Glomerular endothelial cell (primary cell): ENCODE measurements at places on chromosomes 11 and 22. TPM values are rescaled to one million over a fixed set of nuclear protein-coding genes. Genes with fewer than 3 reads are reported as not detected.

DNA sequence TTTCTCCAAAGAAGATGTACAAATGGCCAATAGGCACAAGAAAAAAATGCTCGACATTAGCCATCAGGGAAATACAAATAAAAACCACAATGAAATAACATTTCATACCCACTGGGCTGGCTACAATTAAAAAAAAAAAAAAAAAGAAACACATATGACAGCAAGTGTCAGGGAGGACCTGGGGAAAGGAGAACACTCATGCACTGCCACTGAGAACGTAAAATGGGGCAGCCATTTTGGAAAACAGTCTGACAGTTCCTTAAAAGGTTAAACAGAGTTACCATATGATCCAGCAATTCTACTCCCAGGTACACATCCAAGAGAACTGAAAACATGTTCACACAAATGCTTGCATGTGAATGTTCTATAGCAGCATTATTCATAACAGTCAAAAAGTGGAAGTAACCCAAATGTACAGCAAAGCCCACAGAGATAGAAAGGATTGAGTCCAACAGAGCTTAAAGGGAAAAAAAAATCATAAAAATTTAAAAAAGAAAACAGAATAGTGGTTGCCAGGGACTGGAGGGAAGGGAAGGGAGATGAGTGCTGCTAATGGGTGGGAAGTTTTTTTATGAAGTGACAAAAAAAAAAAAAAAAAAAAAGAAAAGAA is 48.4 kb upstream of the CYP2D6 start:
- DNase-seq, result no peak

DNA sequence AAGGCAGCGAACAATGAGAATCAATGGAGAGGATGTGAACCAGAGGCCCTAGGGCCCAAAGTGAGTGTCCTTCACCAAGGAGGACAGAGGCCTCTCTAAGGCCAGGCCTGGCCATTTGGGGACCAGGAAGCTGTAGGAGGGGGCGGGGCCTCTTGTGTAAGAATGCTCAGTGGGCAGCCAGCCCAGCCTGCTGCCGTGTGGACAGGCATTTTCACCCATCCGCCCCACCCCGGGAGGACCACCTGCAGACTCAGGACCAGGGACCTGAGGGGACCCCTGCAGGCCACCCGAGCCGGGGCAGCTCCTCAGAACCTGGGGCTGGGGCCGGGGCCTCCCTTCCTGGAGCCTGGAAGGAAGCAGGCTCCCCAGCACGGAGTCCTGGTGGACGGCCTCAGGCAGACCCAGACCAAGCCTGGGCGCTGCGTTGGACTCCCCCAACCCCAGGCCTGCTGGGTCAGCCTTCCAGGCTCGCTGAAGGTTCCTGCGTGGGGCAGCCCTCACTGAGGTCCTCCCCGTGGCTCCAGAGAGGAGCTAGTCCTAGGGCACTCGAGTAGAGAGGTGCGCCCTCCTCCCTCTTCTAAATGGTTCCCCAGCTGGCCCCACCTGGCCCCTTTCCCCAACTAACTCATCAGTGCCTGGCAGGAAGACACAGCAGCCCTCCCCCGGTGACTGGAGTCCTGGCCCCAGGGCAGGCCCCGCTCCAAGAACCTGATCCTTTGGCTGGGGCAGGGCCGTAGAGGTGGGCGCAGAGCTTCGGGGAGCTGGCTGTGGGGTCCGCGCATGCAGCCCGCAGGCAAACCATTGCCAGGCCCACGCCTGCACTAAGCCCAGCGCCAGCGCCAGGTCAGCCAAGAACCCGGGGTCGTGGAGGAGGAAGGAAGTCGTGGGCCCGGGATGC is 1.5 kb upstream of the TRABD start:
- DNase-seq, result no peak

DNA sequence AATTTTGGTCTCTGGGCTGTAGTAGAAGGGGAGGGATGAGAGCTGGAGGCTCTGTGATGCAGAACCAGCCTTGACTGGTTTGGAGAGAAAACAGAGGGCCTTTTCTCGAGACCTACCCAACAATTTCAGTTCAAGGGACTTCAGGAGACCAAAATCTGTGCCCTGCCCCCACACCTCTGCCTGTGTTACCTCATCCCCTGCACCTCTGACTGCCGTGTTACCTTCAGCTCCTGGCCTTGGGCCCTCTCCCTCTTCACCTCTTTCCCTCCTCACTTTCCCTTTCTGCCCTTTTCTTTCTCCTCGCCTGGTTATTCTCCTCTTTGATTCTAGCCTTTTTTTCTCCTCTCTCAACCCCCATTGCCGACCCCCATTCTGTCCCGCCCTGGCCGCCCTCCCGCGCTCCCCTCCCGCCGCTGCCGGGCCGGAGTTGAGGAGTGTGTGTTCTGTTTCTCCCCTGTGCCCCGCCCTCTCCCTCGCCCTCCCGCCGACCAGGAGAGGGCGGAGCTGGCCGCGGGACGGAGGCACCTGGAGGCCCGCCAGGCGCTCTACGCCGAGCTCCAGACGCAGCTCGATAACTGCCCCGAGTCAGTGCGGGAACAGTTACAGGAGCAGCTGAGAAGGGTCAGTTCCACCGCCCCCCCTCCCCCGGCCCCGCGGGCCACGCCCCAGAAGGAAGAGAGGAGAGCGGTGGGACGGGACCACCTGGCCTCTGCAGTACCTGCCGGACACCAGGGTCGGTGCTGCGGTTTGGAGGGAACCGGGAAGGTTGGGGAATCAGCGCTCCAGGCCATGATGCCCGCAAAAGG is 27.2 kb downstream of the PHLDB1 start:
- DNase-seq, result no peak

DNA sequence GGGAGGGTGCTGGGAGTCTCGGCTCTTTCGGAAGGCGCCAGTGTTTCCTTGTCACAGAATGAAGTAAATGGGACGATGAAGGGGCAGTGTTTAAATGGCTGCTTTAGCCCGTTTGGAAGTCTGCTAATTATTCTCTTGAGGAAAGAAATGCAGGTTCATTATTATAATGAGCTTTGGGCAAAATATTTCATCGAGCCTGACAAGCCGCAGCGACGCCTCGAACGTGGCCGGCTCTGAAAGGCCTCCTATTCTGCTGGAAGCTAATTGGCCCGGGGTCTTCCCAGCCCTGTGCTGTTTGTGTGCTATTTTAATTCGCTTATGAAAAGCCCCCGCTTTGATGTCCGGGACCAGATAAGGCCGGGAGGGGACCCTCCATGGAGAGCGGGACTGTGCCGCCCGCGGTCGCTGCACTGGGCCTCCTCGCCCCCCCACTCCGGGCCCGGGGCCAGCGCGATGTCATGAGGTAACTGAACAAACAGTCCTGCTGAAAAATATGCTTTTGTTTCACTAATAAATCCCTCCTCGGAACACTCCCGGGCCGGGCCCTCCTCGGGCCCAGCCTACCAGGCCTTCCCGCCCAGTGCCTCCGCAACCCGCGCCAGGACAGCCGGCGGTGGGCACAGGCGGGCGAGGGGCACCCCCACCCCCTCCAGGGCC is 78.4 kb downstream of the CDKN1C start:
- no peak for DNase-seq

GRCh38 chr11:69088676-69089146 is 40.0 kb downstream of the TPCN2 start:
- DNase-seq, result peak; percentile 20

DNA sequence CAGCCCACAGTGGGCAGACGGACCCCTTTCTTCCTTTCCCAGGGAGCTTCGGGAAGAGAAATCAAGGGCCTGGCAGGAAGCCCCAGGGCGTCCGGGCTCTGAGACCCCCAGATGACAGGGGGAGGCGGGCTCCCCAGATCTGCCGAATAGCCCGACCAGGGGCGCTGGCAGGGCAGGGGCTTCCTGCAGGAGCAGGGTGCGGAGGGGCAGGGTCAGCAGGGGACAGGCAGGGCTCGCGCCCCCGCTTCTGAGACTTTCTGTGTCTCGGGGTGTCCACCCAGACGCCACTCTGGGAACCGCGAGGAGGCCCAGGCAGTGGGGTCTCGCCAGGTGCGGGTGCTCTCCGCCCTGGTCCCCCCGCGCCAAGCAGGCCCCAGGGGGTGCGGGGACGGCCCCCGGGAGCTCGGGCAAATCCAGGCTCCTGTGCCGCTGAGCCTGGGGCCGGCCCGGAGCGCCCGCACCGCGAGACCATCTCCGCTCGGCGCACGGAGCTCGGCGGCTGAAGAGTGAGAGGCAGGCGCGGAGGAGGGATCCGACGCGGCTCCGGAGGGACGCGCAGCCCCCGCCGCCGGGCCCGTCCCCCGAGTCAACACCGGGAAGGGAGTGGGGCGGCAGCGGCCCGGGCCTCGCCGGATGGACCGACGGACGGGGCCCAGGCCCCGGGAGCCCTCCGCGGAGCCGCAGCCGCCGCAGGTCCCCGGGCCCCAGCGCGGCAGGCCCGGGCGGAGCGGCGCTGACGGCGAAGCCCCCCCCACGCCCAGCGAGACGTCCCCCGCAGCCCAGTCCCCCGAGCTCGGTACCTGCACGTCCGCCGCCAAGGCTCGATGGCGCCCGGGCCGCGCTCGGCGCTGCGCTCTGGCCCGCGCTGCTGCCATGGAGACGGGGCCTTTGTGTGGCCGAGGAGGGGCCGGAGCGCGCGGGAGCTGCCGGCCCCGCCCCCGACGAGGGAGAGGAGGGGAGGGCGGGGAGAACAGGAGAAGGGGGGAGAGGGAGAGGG is at the start of gene PLXNB2:
Gene PLXNB2 (minus strand): TSS at position 894 of the 997 bp plus-strand sequence. CDS start 17,062 bp downstream, outside the sequence.
- no peak for DNase-seq

DNA sequence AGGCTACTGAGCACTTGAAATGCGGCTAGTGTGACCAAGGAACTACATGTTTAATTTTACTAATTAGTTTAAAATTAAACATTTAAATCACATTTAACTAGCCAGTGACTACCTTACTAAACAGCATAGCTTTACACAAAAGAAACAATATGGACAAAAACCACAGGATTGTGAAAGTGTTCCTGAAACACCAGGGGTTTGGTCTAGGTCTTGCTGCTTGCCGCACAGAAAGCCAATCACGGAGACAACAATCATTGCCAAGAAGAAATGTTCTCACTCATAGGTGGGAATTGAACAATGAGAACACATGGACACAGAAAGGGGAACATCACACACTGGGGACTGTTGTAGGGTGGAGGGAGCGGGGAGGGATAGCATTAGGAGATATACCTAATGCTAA is 309.5 kb downstream of the C11orf87 start:
- no peak for DNase-seq

DNA sequence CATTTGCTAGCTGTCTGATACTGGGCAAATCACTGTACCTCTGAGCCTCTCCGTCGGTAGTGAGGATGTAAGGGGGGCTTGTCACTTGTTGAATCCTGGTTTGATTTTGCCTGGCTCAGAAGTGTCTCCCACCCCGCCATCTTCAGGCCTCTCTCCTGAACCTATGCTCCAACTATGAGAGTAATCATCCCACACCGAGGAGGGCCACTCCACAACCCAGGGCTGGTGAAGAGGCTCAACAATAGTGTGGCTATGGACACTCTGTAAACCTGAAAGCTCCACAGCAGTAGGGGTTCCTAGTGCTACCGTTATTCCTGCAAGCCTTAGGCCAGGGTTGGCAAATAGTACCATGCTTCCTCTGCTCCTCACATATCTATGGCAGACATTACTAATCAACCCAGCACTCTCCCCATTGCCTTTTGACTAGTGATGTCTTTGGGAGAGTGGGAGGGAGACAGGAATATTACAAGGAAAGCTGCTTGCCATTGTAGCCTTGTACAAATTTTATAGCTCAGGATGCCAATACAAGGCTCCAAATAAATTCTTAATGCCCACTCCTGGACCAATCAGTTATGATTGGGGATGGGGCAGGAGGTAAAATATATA is 134.0 kb upstream of the TEAD1 start:
- no peak for DNase-seq

GRCh38 chr11:62854825-62855570 is 15.6 kb upstream of the WDR74 start:
- DNase-seq, result no peak

The APOA1 gene
- total RNA-seq, result not detected in 2 replicates

The FAT3 gene
- total RNA-seq, result 0.97 and 3.3 TPM in 2 replicates
